Stimulated activated naive CD8-positive, alpha-beta T cell treated with anti-CD3 and anti-CD28 coated beads, Interleukin-15, amount 100 ng/mL, for 72 hours (primary cell): ENCODE measurements at places on chromosomes 3 and 15.

GRCh38 chr15:101450403-101451265, 38.9 kb downstream of the PCSK6 start:
- DNase-seq: no peak

- no peak for DNase-seq
Measured at GRCh38 chr3:195911946-195912270, 3.6 kb upstream of the TNK2 start.

DNA sequence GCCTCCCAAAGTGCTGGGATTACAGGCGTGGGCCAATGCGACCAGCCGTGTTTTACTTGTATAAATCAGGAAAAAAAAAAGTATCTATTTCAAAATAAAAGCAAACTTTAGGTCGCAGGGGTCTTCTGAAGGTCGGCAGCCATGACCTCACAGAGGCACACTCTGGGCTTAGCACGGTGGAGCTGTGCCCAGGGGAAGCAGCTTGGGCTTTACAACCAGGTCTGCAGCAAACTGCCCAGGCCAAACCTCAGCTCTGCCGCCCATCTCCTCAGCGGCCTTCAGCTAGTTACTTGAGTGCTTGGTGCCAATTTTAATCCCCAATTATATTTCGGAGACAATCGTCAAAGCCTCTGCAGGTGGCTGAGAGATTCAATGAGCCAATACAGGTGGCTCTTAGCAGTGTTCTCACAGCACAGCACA, 30.1 kb downstream of the ZDHHC19 start:
- no peak for DNase-seq

DNA sequence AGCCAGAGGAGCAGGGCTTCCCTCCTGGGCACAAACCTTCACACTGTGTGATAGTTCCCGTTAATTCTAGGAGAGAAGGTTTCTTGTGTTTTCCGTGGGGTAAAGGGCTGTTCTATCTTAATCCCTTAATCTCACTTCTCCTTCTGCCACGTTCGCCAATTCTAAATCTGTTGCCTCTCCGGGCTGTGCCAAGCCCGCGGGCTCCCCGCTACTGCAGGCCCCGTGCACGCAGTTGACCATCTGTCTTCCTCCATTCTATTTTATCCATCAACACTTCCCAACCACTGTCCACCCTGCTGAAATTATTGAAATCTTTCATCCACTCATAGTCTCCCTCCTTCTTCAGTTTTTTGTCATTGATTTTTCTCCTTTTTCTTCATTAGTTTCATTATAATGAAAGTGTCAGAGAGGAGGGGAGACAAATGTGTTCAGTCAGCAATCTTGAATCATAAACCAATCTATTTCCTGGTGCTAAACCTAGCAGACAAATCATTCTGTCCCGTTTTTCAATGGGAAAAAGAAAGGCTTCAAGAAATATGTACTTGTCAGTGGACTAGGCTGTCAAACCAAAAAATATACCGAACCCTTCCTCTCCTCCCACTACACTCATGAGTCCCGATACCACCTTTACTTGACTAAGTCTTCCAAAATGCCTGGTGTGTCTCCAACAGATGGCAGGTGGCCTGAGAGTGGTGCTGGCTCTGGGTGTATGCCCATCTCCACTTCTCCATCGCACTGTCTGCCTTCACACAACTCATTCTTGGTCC, 39.6 kb downstream of the SLCO2A1 start:
- DNase-seq: no peak

- peak; percentile 46 for DNase-seq
Measured at GRCh38 chr3:13574798-13575451, 26.0 kb downstream of the FBLN2 start.

- no peak for DNase-seq
Measured at GRCh38 chr3:48123346-48123745, 64.9 kb downstream of the CDC25A start.

GRCh38 chr3:58013973-58014649, 5.9 kb downstream of the FLNB start:
- no peak for DNase-seq
